ENCODE measurements at places on chromosomes 2 and 18.
A peak's percentile ranks its signal among the peaks of the same experiment; 100 is the strongest.

DNA sequence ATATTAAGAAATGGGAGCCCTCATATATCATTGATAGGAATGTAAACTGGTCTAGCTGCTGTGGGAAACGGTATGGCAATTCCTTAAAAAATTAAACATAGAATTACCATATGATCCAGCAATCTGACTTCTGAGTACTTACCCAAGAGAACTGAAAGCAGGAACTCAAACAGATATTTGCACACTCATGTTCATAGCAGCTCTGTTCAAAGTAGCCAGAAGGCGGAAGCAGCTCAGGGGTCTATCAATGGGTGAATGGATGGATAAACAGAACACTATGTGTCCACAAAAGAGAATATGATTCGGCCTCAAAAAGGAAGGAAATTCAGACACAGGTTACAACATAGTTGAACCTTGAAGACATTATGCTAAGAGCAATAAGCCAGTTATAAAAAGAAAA is 135.7 kb upstream of the NDUFV2 start:
- no peak for DNase-seq

GRCh38 chr2:157559061-157559460 is 69.6 kb downstream of the ACVR1C start:
- no peak for DNase-seq

DNA sequence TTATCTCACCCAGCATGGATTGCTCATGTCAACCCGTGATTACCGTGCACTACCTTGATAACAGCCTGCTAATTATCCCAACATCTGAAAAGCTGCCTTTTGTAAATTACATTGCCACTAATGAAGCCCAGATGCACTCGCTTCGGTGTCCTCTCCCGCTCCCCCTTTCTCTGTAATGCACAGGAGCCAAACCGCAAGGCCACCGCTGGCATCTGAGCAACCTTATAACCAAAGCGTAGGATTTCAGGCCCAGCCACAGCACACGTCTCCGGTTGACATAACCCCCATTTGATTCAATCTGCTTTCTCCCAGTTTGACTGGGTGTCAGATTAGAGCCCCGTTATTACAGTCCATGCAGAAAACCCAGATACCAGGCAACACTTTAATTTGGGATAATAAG is 341.2 kb downstream of the ALK start:
- DNase-seq: no peak

- no peak for DNase-seq
These were observed 423.3 kb downstream of the CMPK2 start for GRCh38 chr2:6442252-6442985.

DNA sequence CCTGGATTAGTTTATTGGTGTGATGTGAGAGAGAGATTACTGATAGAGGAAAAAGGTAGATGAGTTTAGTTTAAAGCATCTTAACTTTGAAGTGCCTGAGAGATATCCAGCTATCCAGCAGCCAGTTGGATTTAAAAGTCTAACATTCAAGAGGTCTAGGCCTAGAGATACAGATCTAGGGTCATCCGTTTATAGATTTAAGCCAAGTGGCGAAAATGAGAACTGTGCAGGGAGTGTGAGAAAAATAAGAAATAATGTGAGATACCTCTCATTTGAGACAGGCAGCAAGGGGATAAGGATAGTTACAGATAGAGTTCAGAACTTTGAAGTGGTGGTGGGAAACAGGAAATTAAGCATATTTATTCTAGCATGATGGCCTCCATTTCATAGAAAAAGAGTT is 5.3 kb upstream of the ORC2 start:
- DNase-seq: no peak

DNA sequence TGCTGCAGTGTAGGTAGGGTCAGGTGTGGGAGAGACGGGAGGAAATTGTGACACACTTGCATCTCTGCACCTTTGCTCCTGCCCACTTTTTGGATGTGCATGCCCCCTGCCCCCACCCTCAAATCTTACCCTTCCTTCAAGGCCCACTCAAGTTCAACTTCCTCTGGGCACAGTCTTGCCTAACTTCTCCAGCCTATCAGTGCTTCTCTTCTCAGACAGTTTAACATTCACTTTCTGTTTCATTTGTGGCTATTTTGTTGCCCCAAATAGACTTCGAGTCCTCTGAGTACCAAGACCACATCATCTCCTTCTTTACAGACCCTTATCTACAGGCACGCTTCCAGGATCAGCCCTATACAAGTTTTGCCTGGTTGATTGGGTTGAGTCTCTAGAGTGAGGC is 2.7 kb downstream of the ST8SIA5 start:
- DNase-seq: no peak

GRCh38 chr2:136112317-136113208 is 5.4 kb downstream of the CXCR4 start:
- DNase-seq: no peak

DNA sequence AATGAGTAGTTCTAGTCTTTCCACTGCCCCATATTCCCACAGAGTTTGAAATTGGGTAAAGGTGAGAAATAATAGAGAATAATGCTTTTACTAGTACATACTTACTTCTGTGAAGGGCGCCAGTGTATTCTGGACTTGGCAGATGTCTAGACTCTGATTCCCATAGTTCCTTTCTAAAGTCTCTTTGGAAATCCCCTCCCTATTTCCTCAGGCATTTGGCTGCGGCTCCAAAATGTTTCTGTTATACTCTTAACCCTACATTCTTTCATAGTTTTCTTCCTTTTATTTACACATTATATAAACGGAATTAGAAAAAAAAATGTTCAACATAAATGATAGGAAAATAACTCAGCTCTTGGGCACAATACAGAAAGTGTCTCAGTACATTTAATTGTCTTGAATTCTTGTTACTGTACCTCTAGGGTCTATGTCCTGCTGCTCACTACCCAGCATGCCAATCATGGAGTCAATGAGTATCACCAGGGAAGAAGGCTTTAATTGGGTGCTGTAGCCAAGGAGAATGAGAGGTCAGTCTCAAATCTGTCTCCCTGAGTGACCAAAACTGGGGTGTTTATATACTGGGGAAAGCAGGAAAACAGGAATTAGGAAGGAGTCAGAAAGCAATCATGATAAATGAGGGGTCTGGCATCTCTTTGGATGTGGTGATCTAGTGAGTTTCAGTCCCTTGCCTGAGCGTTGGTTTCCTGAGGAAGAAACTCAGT is 147.8 kb upstream of the MMADHC start:
- DNase-seq: no peak

DNA sequence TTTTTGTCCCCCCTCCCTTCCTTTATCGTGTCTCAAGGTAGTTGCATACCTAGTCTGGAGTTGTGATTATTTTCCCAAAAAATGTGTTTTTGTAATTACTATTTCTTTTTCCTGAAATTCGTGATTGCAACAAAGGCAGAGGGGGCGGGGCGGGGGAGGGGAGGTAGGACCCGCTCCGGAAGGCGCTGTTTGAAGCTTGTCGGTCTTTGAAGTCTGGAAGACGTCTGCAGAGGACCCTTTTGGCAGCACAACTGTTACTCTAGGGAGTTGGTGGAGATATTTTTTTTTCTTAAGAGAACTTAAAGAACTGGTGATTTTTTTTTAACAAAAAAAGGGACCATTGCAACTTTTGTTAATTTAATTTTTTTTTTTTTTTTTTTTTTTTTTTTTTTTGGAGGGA is 2.1 kb downstream of the SOX11 start:
- no peak for DNase-seq

DNA sequence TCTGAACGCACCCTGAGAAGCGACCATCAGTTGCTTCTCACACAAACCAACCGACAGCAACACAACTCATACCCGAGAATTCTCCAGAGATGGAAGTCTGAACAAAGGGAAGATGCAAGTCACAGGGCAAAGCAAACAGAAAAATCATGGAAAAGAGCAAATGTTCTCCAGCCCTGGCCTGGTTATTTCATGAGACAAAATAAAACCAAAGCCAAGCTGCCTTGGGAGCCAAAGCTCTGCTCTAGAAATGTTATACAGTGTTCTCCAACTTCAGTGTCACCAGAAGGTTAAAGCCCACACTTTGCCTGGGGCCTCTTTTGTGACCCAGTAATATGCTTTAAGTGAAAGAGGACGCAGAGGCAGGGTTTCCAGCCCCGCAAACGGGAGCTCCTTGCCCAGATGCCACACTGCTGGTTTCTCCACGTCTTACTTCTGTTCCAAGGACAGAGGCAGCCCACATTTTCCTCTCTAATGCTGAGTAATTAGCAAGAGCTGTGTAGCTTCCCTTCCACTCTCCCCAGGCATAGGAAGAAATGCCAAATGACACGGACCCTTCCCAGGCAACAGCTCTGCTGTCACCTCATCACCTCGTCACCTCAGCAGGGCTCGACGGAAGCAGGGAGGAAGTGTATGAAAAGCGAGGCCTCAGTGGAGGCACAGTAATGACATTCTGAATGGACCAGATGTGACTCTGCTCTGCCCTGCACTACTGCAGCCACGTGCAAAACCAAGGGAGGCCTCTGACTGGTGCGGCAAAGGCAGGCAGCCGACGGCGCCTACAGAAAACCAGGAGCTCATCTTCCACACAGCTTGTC is 64.7 kb downstream of the FBXO15 start:
- no peak for DNase-seq

- DNase-seq: no peak
These were observed 36.9 kb downstream of the MSH6 start for GRCh38 chr2:47819834-47820233.

GRCh38 chr2:174172802-174173355 is 75.5 kb downstream of the OLA1 start:
- DNase-seq: no peak

GRCh38 chr2:25309402-25309801 is 32.3 kb downstream of the DNMT3A start:
- peak; percentile 35 for DNase-seq

DNA sequence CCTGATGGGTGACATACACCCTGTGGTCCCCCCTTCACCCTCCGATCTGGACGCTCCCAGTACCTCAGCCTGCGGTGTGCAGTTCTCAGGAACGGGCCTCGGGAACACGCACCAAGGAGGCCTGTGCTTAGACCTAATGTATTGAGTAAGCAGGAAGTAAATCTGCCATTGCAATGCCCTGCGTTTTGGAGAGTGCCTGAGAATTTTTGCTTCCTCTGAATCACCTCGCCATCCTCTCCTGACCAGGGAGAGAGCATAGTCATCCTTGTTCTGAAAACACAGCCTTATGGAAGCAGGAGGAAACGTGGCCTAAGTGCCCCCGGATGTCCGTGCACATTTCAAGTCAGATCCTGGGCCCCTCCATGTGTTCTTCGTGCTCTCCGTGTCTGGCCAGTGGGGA is 272.2 kb downstream of the NDUFA10 start:
- no peak for DNase-seq

DNA sequence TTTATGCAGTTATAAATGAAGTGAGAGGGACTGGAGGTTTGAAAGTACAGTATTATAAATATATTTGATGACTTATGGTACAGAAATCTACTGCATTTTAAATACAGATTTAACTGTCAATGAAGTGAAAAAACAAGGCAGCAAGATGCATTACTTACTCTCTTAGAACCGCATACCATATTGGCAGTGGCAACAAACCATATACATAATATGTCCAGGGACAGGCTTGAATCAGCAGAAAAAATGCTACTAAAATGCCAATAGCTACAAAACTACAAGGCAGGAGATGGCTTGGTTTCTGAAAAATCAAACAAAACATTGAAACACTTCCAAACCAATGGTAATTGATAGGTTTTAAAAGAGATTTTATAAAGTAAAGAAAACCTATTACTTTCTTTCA is 77.2 kb downstream of the PIGN start:
- DNase-seq: no peak

DNA sequence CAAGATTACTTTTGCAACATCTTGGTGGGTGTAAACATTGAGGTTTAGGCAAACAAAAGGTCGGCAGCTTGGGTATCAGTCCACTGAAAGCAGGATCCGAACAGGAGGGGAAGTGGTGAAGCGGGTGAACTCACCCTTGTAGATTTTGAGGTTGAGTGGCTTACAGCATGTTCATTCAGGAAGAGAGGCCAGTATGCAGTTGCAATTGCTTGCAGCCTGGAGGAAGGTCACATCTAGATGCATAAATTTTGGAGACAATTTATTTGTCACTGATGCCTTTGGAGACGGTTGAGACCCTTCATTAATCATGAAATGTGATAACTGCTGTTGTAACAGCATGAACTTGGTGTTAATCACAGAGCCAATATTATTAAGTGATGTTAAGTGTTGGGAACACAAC is 131.1 kb downstream of the LTBP1 start:
- no peak for DNase-seq

GRCh38 chr2:29110916-29111535 is 4.2 kb upstream of the CLIP4 start:
- no peak for DNase-seq

DNA sequence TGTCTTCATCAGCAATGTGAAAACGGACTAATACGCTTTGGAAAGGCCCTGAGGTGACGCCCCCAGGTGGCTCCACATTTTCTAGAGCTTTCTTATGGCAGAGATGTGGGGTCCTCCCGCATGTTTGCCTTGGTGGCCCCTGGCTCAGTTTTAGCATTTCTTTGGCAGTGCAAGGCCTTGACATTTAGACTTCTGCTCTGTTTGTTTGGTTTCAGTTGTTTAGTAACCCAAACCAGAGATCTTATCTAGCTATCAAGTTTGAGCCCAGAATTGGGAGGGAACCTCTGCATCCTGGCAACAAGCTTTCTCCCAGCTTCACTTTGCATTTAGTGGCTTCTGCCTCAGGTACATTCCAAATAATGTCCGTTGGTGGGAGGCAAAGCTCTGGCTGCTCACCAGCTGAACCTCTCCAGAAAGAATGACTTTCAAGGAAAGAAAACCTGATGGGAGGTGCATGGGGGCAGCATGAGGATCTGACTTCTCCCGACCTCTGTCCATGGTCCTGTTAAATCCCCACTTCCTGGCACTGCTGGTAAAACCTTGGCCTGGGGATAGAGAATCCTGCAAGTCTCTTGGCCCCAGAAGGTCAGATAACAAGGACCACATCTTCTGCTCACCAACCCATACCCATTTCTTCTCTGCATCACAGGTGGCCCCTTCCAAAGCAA is 12.0 kb upstream of the MBP start:
- DNase-seq: no peak

- DNase-seq: no peak
These were observed 93.8 kb downstream of the FIGN start for GRCh38 chr2:163641986-163642385.

GRCh38 chr2:9160732-9161131 is 45.9 kb upstream of the ASAP2 start:
- no peak for DNase-seq

GRCh38 chr2:8515864-8516533 is 165.9 kb upstream of the ID2 start:
- DNase-seq: no peak

DNA sequence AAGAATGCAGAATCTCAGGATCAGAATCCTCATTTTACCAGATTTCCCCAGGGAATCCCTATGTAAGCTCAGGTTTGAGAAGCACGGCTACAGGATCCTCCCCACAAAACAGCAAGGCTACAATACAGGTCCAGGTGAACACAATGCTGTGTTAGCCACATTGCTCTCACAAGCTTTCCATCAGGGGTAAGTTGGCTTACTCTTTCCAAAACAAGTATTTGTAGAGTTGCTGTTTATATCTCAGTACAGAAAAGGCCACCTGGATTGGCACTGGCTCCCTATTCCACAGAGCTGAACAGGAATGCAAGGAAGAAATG is 11.0 kb downstream of the SPRED2 start:
- DNase-seq: no peak

Data from HAP-1 (cell line).